ENCODE measurements at places on chromosomes 11 and 22. TPM values are rescaled to one million over a fixed set of nuclear protein-coding genes. Genes with fewer than 3 reads are reported as not detected.

Gene MAP6
- total RNA-seq: 18.7 TPM

Gene C11orf86
- not detected for total RNA-seq

Gene UPK3A
- not detected for total RNA-seq

Gene FAT3
- 0.60 TPM for total RNA-seq

All from ovary (tissue), 10 donors.